Activated T-helper 9 cell treated with anti-CD3 and anti-CD28 coated beads, Interleukin-2, amount 50 U/mL, for 16 hours (primary cell): ENCODE measurements at places on chromosomes 3 and 15.

DNA sequence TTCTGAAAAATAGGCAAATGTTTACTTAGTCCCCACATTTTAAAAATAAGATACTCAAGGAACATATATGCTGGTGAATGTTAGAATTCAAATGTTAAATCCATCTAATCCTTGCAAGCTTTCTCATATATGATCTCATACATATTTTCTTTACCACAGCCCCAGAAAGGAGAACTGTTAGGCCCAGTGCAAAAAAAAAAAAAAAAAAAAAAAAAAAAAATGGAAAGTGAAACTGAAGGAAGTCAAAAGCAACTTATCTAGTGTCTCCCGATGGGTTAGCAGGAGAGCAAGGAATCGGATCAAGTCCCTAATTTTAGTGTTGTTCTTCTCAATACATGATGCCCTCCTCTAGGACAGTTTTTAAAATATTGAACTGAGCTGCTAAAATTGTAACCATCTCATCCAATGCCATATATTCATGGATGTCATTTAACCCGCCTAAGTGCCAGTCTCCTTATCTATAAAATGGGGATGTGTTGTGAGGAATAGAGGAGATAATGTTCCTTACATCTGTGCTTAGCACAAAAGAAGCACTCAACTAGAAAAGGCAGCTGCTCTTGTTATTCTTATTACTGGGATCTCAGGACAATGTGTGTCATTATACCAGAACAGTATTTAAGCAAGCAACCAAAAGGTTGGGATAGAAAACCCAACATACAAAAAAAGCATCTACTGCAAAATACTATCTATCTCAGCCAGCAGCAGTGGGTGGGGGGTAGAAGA, 279.7 kb downstream of the MAGI1 start:
- no peak for DNase-seq

GRCh38 chr3:76841747-76842146, 198.2 kb upstream of the ROBO2 start:
- no peak for DNase-seq

- DNase-seq = no peak
Observed at GRCh38 chr15:62603742-62604141, 438.7 kb upstream of the C2CD4B start.

DNA sequence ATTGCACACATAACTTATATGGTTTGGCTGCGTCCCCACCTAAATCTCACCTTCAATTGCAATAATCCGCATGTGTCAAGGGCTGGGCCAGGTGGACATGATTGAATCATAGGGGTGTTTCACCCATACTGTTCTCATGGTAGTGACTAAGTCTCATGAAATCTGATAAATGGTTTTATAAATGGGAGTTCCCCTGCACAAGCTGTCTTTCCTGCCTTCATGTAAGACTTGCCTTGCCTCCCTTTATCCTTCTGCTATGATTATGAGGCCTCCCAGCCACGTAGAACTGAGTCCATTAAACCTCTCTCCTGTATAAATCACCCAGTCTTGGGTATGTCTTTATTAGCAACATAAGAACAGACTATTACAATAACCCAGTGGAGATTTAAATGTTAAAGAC, 653.9 kb downstream of the ROBO1 start:
- no peak for DNase-seq

DNA sequence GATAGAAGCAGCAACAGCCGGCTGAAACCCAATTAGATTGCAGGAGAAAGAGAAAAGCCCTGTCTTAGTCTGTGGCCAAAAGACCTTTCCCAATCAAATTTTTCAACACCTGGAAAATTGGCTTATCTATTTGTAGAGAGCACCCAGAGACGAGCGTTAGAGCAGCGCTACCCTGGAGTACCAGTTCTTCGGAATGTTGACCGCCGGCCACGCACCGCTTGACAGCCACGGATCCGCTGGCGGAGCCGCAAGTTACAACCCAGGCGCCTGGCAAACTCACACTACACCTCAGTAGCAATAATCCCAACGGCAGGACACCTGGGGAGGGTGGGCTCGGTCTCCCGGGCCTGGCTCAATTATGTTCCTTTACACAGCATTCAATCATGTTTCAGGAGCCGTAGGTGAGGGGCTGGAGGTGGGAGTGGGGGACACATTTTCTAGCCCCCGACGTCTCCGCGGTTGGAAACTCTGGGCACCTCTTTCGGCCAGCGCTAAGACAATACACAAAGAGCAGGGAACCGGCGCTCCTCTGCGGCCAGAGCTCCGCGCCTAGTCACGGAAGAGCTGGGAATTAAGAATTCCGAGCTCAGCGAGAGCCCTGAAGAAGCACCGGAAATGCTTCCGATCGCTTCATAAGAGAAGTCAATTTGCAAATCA, 1.2 kb downstream of the MB21D2 start:
- DNase-seq = no peak

DNA sequence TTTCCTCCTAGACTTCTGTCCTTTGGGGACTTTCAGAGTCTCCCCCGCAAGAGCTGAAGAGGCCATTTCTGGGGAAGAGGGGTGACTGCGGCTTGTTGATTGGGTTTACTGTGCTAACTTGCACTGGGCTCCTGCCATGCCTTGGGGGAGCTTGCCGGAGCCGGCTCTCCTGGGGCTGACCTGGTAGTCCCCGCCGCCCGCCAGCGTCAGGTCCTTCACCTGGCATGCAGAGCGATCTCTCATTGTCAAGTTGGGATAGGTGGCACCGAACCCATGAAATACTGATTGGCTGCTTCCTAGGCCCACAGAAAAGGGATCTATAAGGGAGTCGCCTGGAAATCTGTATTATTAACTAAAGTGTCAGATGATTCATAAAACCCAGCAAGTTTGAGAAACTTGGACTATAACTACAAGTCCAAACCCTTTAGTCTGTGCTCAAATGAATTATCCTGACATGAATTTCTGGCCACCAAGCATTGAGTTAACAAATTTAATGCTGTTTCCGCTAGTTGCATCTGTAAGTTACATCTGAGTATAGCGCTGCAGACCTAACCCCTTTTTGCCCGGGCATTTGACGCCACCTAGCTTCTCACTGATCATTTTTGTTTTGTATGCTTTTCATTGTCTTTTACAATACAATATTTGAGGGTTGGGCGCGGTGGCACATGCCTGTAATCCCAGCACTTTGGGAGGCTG, 607 bp upstream of the IMP3 start:
- DNase-seq = peak; percentile 30

- no peak for DNase-seq
Observed at GRCh38 chr3:28151608-28152228, 89.7 kb upstream of the CMC1 start.

DNA sequence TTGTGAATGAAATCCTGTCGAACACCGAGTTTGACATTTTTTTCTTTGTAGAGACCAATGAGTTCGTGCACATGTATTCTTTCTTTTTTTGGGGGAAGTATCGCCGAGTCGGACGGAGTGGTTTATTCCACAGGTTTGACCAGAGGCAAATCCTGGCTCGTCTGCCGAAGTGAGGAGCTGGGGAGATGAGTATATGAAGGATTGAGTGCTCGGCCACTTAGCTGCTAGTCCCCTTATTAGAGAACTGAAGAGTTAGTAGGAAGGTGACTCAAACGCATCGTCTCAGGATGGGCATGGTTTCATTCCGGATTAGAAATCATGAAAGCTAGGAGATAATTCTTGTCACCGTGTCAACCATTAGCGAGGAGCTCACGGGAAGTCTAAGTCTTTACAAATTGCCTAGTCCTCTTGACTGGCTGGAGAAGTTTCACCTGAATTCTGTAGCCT, 154.7 kb upstream of the GOLIM4 start:
- no peak for DNase-seq

DNA sequence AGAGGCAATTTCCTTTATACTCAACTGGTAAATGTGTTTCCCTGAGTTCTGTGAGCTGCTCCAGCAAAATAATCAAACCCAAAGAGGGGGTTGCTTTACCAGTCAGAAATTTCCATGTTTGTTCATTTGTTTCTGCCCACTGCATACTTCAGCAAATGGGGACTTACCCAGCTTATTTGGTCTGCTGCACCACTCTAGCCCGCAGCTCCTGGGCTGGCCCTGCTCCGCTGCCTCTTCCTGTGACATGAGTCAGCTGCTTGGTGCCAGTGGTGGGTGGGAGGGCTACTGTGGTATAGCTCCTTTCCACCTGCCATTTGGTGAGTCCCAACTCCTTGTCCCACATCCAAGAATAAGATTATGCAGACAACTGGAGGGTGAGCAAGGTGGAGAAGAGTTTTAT, 644.2 kb downstream of the MCTP2 start:
- DNase-seq = no peak

DNA sequence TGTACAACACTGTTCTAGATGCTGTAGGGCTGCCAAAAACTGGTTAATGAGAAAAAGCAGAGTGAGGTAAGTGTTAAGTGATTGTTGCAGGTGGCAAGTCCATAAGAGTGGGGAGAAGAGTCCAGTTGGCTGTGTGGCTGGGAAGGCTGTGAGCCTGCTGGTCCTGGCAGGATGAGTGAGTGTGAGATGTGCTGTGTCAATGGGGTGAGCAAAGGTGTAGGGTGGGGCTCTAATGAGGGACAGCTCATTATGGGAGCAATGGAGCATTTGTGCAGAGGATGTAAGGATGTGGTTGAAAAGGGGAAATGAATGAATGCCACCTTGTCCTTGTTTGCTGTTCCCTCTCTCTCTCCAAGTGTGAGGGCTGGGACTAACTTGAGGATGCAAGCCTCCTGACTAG, 145.3 kb upstream of the ROPN1 start:
- no peak for DNase-seq

DNA sequence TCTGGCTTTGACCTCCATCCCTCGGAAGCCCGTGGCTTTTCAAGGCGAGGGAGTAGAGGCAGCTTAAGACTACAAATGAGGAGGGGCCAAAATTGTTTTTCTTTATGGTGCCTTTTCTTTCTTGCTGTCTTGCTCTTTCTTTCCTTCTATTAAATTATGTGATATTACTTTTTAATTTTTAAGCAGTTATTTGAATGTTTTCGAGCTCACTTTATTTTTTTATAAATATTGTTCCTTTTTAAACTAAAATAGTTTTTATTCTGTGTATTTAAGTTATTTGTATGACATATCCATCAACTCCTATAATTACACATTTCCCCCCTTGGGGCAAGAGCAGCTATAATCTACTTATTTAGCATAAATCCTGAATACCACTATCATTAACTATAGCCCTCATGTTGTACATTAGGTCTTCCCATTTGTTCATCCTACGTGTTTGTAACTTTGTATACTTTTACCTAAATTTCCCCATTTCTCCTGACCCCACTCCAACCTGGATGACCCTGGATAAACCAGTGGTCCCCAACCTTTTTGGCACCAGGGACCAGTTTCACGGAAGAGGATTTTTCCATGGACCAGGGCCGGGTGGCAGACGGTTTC, 622 bp upstream of the PLSCR1 start:
- no peak for DNase-seq

DNA sequence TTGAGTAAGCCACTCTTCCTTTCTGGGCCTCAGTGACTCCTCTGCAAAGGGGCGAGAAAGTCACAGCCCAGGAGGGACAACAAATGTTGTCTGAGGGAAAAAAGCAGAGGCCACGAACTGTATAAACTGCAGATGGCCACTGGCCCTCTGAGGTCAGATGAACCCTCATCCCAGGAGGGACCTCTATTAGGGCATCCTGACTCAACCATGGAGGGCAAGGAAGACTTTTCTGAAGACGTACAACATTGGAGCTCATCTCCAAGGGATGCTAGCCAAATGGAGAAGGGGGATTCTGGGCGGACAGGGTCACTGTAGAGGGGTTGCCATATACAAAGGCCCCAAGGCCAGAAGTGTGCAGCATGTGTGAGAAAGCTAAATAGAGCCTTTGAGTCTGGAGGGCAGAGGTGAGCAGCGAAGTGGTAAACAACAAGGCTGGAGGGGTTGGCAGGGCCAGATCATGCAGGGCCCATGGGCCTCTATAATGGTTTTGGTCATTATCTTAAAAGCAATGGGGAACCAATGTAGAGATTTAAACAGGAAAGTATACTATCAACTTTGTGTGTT, 16.7 kb downstream of the GRAMD2A start:
- no peak for DNase-seq

DNA sequence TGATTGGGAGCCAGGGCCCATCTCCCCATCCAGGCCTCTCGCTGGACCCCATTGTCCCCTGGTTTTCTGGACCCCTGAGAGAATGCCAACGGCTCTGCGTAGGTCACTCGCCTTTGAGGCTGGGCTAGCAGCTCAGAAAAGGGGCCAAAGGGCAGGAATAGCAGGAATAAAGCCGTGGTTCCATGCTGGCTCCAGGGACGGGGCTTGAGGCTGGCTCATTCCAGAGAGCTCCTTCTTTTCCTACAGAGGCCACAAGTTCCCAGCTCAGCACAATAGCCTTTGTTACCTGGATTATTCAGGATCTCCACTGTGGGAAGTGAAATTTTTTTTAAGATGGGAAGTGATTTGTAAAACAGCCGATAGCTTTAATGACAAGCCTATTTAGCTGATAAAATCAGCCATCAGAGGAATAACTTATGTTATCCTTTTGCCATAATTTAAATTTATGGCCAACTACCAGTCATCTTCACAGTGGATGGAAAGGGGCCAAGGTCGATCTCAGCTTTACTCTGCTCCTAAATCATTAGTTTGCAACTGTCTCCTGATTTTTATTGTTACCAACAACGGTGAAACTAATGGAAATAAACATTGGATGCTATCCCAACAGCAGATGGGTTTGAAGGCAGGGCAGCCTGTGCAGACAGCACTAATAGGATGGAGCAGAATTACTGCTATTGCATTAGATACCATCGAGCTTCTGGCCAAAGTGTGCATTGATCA, 124.3 kb downstream of the TMEM266 start:
- no peak for DNase-seq

- DNase-seq = no peak
Observed at GRCh38 chr15:88656760-88657221, 18.0 kb downstream of the ISG20 start.

DNA sequence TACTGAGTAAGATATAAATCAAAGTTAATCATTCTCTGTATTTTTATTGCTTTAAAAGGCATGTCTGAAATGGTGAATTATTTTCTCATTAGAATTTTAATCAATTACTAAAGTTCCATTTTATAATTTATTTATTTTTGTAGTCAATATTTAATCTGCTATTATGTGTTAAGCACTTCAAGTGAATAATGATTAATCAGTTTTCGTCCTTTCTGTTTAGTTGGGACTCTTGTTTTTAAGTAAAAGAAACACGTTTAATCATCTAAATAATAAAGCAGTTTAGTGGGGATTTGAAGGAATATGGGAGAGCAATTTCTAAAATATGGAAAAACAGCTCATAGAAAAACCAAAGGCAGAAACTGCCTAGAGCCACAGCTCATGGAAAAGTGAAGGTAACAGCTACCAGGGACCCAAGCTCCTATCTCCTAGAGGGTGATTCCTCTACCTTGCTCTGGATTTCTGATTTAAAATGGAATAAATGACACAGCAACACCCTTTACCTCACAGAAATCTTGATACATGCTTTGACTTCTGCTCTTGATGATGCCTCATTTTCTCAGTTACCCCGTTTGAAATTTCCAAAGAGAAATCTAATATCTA, 28.0 kb upstream of the SUCNR1 start:
- DNase-seq = no peak

GRCh38 chr15:86316726-86317383, 237.2 kb downstream of the AGBL1 start:
- DNase-seq = no peak

- DNase-seq = no peak
Observed at GRCh38 chr3:103218146-103218545, 783.3 kb downstream of the ZPLD1 start.
